ENCODE measurements at places on chromosomes 7 and 10.

GRCh38 chr7:85641331-85641730, 454.5 kb upstream of the SEMA3D start:
- no peak for DNase-seq

DNA sequence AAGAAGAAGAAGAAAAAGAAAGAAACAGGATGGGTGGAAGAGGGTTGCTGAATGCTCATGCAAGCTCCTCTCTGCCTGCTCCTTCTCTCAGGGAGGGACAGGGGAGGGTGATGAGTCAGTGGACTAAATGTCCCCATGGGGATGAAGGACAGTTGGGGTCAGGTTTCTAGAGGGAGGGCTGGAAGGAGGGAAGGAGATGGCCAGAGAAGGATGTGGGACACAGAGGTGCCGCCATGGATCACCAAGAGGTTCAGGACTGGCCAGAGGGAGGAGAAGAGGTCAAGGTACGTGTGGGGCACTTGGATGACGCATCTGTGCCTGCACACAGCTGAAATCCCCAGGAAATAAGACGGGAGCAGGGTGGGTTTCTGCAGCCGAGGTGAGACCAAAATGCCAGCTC, 88.9 kb upstream of the GTF2I start:
- DNase-seq, result no peak

DNA sequence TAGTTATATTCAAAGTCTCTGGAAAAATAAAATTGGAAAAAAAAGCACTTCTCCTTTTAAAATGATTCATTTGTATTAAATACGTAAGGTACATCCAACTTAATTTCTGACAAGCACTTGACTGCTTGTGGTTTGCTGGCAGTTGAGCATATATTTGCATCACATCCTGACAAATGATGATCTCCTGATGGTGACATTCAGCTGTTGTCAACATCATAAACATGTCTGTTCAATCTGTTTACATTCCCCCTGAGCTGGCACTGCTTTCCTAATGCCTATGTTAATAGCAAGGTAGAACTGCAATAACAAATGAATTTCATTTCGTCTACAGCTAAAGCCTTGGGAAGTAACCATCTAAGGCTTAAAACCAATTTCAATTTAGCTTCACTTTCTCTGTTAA, 24.4 kb downstream of the TSPAN12 start:
- no peak for DNase-seq

GRCh38 chr10:15027741-15028140, 16.0 kb upstream of the OLAH start:
- DNase-seq, result no peak

- DNase-seq, result no peak
Measured at GRCh38 chr10:24202181-24202570, 6.8 kb upstream of the KIAA1217 start.

DNA sequence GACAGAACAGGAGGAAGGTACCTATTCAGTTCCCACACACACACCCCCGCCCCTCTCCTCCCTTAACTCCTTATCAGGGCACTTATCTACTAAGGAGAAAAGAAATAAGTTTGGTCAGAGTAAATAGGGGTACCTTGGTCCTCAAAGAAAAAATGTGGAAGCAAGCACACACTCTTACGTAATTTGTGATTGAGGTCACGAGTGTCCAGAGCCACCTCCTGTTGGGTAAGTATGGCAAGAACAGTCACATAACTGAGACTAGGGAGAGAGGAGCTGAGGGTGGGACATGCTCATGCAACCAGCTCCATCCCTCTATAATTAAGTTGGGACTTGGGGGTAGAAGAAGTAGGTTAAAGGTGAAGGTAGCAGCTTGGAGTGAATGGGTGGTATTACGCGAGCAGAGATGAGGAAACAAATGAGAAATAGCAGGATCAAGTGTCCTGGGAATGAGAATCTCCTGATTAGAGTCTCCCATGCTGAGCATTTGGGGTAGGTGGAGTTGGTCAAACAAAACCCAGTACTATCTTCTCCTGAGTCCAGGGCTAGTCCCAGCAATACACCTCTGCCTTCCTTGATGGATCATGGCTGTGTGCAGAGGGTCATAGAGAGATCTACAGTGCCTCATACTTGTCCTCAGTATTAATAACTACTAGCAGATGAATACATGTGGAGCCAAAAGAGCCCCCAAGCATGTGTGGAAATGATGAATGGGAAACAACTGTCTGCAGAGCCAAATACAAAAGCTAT, 77.1 kb downstream of the GSAP start:
- DNase-seq, result no peak

DNA sequence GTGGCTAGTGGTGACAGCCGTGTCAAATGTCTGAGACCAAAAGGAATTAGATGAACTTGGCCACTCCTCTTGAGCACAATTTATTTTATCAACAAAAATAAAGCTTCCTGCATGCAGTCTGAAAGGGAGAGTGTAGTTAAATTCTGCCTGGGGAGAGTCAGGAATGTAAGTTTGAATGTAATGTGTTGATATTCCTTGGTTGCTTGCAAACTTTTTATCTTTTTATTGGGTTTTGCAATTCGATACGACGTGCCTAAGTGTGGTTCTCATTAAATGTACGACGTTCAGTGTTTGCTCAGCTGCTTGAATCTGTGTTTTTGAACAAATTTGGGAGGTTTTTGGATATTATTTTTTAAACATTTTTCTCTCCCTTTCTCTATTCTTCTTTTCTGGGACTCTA, 839.9 kb downstream of the CCSER2 start:
- no peak for DNase-seq

DNA sequence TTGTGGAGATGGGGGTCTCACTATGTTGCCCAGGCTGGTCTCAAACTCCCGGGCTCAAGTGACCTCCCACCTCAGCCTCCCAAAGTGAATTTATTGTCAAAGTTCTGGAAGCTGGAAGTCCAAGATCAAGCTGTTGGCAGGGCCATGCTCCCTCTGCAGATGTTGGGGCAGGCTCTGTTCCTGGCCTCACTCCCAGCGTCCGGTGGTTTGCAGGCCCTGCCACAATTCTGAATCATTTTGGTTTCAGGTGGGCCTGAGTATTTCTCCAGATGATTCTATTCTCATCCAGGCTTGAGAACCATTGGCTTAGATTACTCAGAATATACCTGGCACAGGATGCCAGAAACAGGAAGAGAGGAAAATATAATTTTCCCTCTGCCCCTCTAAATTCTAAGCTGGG, 737.4 kb downstream of the TNS3 start:
- no peak for DNase-seq

GRCh38 chr10:3898821-3899220, 113.8 kb upstream of the KLF6 start:
- no peak for DNase-seq

GRCh38 chr7:131235489-131236317, 92.0 kb upstream of the MKLN1 start:
- DNase-seq, result peak; percentile 99

DNA sequence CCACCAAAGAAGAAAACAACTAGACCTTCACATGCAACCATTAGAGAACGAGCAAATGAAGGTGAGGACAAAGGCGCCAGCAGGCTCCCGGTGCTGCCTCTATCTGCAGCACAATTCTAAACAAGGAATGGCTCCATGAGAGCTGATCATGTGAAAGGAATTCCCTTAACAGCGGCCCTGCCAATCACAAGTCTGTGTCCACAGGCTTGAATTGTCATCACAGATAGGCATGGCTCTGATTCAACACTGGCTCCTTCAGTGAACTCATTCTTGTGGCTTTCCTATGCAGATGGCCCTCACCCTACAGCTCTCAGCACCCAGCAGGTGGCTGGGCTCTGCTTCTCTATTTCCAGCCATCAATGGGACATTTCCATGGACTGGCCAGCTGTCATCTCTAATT, 36.2 kb downstream of the LAMB1 start:
- peak; percentile 90 for DNase-seq

DNA sequence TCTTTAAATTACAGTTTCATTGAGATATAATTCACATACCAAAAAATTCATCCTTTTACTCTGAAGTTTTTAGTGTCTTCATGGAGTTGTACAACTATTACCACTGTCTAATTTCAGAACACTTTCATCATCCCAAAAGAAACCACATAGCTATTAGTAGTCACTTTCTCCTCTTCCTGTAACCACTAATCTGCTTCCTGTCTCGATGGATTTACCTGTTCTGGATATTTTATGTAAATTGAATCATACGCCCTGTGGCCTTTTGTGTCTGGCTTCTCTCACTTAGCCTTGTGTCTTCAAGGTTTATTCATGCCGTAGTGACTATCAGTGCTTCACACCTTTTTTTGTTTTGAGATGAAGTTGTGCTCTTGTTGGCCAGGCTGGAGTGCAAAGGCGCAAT, 135.5 kb downstream of the DOCK1 start:
- DNase-seq, result peak; percentile 17

GRCh38 chr10:119403921-119404320, 138.6 kb downstream of the RGS10 start:
- DNase-seq, result no peak

- DNase-seq, result no peak
Measured at GRCh38 chr10:60733517-60733822, 44.8 kb upstream of the CDK1 start.

DNA sequence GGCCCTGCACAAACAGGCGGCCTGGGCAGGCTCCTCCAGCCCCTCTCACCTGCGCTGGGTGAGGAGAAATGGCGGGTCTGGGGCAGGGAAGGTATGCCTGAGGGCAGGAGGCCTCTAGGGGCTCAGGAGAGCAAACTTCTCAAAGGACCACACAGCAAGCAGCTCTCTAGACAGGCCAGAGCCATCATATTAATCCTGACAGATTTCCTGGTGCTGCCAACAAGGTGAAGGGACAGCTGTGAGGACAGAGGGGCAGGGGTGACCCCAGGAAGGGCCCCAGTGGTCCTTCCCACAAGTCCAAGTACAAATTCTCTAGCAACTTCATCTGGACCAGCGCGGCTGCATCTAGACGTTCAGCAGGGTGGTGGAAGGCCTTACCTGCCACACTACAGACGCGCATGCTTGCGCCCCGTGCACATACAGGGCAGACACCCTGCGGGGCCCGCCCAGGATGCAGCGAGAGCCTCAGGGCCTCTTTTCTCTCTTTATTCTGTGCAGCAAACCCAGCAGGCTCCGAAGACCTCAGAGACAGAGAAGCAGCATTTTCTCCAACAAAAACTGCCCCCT, 62.1 kb downstream of the ZRANB1 start:
- no peak for DNase-seq

DNA sequence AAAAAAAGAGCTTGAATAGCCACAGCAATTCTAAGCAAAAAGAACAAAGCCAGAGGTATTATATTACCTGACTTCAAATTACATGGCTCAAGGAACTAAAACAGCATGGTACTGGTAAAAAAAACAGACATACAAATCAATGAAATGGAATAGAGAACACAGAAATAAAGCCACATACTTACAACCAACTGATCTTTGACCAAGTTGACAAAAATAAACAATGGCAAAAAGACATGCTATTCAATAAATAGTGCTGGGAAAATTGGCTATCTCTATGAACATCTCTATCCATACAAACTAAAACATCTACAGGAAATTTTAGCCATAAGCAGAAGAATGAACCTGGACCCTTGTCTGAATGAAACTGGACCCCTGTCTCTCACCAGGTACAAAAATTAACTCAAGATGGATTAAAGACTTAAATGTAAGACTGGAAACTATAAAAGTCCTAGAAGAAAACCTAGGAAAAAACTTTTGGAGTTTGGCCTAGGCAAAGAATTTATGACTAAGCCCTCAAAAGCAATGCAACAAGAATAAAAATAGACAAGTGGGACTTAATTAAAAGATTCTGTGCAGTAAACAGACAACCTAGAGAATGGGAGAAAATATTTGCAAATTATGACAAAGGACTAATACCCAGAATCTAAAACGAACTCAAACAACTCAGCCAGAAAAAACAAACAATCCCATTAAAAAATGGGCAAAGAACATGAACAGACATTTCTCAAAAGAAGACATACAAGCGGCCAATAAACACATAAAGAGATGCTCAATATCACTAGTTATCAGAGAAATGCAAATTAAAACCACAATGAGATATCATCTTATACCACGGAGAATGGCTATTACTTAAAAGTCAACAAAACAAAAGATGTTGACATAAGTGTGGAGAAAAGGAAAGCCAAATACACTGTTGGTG, 72.8 kb upstream of the DDC start:
- no peak for DNase-seq

- DNase-seq, result peak; percentile 28
Measured at GRCh38 chr10:11685787-11686218, 56.4 kb upstream of the ECHDC3 start.

DNA sequence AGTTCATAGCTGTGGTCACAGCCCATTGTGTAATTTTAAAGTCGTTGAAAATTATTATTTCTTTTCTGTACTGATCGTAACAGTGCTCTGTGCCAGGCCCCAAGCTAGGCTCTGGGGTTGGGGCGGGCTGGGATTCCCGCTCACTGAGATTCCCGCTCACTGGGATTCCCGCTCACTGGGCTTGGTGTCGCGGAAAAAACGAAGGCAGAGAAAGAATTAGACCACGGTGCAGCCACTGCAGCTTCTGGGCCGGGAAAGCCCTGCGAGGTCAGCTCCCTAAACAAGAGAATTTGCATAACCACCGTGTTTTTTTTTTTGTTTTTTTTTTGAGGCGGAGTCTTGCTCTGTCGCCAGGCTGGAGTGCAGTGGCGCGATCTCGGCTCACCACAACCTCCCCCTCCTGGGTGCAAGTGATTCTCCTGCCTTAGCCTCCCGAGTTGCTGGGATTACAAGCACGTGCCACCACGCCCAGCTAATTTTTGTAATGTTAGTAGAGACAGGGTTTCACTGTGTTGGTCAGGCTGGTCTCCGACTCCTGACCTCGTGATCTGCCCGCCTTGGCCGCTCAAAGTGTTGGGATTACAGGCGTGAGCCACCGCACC, 31.2 kb downstream of the FOXK1 start:
- no peak for DNase-seq

DNA sequence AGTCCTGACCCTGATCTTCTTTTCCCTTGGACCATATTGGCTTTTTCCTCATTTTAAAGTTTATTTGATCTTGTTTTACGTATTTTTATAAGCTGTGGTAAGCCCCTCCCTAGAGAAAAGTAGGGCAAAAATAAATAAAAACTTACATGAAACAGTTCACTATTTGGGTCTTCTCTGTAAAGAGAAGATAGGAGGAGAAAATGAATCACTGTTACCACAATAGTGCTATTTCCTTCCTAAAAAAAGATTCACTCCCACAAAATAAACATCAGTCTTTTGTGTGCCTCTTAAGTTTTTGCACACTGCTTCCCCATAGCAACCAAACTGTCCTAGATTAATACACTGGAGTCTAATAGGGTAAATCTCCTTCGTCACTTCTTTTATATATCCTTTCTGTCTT, 1.4 kb upstream of the SVIL start:
- peak; percentile 63 for DNase-seq

DNA sequence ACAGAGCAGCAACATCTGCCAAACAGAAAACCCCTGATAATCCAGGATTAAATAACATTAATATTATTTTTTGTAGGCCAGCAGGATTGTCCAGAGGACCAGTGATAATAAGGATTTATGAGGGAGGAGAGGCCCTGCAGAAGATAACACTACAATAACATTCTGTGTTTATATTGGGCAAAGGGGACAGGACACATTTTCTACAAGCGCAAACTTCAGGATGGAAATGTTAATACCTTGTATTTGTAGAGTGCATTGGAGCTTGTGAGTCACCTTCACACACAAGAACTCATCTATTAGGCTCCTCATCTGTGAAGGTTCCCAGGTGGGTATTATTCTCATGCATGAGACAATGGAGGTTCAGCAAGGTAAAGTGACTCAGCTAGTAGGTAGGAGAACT, 51.0 kb downstream of the BAMBI start:
- no peak for DNase-seq

- no peak for DNase-seq
Measured at GRCh38 chr7:25287291-25287690, 59.0 kb upstream of the NPVF start.

- DNase-seq, result no peak
Measured at GRCh38 chr10:98943681-98944080, 292.0 kb downstream of the HPSE2 start.

GRCh38 chr10:11720260-11720741, 21.9 kb upstream of the ECHDC3 start:
- no peak for DNase-seq
